ENCODE measurements at places on chromosomes 1 and 21.

GRCh38 chr1:60151311-60151710 is 77.7 kb upstream of the C1orf87 start:
- DNase-seq = no peak

DNA sequence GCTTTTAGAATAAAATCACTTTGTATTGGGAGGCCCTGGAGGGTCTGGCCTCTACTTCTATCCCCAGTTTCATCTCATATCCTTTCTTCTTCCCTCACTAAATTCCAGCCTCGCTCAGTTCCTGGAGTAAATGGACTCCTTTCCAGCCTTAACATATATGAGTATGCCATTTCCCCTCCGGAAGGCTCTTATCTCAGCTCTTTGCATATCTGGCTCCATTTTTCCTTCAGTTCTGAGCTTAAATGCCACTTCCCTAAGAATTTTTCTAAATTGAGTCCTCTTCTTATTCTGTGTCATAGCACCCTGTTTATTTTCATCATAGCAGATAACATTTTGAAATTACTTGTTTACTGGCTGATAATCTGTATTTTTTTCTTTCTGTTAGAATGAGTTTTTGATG is 20.2 kb upstream of the DUSP10 start:
- DNase-seq = no peak

- no peak for DNase-seq
Measured at GRCh38 chr1:26607186-26607585, 77.6 kb downstream of the RPS6KA1 start.

GRCh38 chr1:239511875-239512274 is 125.5 kb downstream of the CHRM3 start:
- DNase-seq = no peak

DNA sequence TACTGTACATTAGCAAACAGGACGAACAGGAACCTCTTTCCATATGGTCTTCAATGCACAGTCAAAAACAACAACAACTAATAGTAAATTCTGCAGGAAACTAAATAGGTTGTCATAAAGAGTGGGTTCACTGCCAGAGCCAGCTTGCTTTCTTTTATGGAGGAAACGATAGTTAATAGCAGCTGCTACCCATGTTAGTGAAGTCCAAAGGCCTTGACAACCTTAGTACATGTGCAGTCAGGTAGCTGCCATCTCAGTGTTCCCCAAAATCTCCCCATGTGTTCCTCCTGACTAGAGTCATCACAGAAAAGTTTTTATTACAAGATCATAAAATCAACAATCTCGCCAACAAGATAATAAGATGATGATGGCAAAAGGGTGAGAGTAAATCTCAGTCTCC is 16.6 kb upstream of the ADORA3 start:
- no peak for DNase-seq

DNA sequence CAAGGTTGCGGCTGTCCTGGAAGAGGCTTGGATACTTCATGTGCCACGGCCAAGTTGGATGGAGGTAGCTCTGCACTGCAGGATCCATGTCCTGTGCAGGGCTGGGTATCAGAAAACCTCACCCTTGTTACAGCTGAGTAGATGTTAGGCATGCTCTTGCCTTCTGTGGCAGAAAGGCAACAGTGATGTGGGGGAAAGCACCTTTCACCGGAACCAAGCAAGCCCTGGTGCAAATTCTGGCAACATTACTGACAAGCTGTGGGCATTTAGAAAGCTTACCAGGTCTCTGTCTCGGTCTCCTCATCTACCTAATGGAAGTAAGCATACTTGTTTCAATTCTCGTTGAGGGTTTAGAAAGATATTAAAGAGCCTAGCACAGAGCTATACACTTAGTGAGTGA is 14.5 kb upstream of the CDCA8 start:
- DNase-seq = no peak

DNA sequence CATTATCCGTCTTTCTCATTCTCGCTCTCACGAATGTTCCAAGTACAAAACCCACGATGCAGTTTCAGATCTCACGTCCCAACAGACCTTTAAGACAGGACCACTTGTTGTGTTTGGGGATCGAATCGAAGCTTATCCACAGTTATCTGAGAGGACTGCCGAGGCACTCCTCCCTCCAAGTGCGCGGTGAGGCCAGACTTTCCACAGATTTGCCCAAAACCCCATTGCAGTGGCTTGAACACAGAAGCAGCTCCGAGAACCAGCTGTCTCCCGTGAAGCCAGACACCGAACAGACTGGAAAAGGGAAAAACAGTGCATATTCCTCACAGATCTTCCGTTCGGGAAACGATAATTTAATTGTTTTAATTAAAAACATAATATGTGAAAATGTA is 46.5 kb upstream of the COL6A2 start:
- DNase-seq = no peak

DNA sequence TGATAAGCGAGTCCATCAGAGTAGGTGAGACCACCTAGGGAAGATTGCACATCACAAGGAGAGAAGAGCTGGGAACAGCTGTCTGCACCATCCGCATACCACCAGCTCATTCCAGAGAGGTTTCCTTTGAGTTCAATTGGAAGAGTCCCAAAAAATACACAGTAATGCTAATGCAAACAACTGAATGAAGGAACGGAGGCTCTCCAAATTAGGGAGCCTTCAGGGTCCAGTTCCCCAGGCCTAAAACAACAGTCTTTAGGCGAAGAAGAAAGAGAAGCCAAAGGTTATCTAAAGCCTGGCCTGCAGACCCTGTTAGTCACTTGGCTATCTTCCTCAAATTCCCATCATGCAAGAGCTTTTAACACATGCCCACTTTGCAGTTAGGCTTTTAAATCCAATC is 246.4 kb downstream of the PBX1 start:
- no peak for DNase-seq
